Fibroblast of lung (primary cell): ENCODE measurements at places on chromosomes 3 and 15. TPM values are rescaled to one million over a fixed set of nuclear protein-coding genes. Genes with fewer than 3 reads are reported as not detected.

- peak; percentile 78 for DNase-seq
These were observed 17.1 kb downstream of the TJP1 start for GRCh38 chr15:29805043-29805707.

TMCO5A gene
- total RNA-seq = not detected in 2 replicates

DNA sequence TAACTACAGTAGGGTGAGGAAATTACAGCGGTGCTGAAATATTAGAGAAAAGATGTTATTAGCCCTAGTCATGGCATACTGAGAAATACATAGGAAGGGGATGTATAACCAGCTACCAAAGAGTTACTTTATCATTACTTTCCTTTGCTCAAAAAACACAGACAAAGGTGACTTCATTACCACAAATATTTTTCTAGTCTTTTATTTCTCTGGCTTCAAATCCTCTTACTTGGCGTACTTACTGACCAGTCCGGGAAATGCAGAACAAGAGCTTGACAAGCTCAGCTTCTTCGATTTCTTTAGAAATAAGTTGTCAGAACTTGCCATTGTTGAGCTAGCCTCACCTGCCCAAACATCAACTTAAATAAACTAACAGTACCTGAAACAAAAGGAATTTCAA, 142.1 kb upstream of the TMCO5A start:
- DNase-seq = peak; percentile 80

DNA sequence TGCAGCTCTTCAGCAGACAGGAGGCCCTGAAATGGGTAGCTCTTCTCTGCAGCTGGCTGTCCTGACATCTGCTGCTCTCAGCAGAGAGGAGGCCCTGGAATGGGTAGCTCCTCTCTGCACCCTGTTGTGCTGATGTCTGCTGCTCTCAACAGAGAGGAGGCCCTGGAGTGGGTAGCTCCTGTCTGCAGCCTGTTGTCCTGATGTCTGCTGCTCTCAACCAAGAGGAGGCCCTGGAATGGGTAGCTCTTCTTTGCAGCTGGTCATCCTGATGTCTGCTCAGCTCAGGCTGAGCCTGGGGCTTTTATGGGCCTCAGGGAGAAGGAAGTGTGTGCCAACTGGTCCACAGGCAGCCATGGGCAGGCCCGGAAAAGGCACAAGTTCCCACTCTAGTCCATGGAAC, 66.6 kb downstream of the PIK3CB start:
- no peak for DNase-seq

DNA sequence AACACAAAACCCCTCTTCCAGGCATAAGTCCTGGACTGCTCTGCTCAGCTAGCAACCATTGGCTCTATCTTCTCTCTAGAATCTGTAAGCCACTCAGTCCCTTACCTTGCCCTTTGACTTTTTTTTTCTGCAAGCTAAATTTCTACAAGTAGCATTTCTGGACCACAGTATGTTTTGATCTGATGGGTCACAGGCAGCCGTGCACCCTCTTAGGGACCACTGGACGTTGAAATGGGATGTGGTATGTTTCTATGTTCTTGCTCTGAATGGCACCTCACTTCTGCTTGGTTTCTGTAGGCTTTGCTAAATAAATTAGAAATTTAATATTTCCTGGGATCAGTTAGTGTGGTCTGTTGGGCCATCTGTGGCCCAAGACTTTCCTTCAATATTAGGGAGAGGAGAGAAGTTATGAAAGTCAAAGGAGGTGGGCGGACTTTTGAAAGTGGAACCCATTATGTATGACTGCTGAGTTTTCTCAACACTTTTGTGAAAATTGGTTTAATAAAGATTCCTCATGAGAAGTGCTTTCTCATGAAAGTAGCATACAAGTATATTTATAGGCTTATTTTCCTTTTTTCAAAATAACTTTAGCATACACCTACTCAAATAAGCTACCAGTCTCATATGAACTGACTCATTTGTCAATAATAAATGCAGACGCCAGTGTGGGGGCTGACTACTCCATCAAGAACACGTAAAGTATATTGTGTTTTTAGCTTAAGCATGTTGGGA, 18.4 kb upstream of the TIPARP start:
- DNase-seq = no peak

DNA sequence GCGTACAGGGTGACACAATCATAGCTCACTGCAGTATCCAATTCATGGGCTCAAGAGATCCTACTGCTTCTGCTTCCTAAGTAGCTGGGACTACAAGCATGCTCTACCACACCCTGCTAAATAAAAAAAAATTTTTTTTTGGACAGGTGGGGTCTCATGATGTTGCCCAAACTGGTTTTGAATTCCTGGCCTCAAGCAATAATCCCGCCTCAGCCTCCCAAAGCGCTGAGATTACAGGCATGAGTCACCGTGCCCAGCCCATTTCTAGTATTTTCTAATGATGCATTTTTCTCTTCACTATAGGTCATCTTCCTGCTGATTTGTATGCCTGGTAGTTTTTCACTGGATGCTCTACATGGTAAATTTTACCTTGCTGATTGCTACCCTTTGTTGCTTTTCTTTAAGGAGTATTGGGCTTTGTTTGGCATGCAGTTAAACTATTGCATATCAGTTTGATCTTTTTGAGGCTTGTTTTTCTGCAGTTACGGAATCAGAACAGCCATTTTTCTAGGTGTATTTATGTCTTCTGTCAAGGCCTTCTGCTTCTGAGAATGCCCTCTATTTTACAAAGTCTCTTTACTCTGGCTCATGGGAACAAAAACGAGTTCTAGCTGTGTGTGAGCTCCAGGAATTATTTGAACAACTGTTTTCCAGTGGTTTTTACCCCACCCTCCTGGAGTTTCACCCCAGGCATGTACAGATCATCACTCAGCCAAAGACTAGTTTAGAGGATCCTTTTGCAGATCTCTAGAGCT, 14.2 kb upstream of the NPTN start:
- no peak for DNase-seq

SPINT1 gene
- total RNA-seq = under 0.01 TPM in 2 replicates

CA12 gene
- total RNA-seq = 41.9 and 48.4 TPM in 2 replicates

DNA sequence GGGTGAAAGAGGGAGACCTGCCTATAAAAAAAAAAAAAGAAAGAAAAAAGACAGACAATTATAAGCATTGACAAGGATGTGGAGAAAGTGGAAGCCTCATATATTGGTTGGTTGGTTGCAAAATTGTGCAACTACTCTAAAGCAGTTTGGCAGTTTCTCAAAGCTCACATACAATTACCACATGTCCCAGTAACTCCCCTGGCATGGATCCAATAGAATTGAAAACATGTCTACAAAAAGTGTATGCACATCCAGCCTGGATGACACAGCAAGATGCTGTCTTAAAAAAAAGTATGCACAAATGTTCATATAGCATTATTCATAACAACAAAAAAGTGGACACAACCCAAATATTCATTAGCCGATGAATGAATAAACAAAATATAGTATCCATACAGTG, 19.5 kb downstream of the SETMAR start:
- peak; percentile 28 for DNase-seq

DNA sequence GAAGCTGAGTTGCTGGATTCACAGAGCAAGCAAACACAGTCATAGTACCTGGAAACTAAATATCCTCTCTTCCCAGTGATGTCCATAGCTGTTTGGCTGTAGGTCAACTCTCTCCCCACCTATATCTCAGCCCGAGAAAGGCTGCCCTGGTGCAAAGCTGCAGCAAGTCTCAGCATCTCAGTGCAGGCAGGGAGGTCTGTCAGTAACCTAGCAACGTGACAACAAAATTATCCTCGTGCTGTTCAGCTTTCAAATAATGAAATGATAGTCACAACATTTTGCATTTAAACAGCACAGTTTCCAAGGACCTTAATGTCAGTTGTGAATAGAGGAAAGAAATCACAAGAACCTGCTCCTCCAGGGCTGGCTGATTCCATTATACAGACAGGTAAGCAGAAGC, 83.6 kb downstream of the CHST2 start:
- no peak for DNase-seq

DNA sequence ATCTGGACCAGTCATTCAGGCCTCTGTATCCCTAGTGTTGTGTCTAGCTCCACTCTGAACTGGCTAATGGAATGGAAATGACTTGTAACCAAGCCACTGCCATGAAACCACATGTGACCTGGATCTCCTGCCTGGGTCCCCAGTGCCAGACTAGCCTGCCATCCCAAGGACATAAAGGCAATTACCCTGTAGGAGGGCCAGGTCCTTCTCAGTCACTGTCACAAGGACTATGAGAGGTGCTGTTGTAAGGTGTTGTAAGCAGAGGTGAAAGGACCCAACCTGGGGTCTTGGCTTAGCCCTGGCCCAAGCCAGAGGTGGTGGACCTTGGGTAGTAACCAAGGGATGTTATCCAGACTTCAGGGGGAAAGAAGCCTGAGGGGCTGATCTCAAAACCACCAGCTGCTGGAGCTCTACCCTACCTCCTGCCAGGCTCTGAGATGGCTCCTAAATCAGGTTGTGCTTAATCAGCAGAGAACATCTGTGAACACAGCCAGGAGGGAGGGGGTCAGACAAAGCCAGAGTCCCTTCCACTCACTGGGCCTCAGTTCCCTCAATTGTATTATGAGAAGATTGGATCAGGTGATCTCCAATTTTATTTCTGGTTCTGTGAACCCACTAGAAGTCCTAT, 15.7 kb upstream of the KLHL24 start:
- no peak for DNase-seq

- DNase-seq = no peak
These were observed 90.9 kb upstream of the AGBL1 start for GRCh38 chr15:85988741-85989140.
